Stimulated activated naive CD4-positive, alpha-beta T cell (primary cell): ENCODE measurements at places on chromosomes 7 and 10.

- no peak for DNase-seq
Measured at GRCh38 chr10:127434006-127434405, 115.1 kb upstream of the NPS start.

DNA sequence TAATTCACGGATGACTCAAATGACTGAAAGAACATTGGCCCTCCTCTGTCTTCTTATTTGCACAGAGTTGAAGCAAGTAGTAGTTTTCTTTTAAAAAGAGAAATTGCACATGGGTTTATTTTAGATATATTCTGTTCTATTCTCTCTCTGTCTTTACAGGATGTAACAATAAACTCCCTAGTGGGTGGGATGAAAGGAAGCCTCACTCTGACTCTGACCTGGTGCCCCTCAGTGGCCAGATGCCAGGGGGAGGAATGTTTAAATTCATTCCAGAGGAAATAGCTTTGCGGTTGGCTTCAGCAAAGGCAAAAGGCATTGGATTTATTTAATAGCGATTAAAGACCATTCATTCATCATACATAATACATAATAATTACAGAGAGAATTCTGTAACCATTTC, 156.4 kb upstream of the MTPN start:
- no peak for DNase-seq

GRCh38 chr10:50512743-50513416, 110.9 kb downstream of the SGMS1 start:
- no peak for DNase-seq

- DNase-seq = no peak
Measured at GRCh38 chr10:34260904-34261303, 554.2 kb downstream of the PARD3 start.

DNA sequence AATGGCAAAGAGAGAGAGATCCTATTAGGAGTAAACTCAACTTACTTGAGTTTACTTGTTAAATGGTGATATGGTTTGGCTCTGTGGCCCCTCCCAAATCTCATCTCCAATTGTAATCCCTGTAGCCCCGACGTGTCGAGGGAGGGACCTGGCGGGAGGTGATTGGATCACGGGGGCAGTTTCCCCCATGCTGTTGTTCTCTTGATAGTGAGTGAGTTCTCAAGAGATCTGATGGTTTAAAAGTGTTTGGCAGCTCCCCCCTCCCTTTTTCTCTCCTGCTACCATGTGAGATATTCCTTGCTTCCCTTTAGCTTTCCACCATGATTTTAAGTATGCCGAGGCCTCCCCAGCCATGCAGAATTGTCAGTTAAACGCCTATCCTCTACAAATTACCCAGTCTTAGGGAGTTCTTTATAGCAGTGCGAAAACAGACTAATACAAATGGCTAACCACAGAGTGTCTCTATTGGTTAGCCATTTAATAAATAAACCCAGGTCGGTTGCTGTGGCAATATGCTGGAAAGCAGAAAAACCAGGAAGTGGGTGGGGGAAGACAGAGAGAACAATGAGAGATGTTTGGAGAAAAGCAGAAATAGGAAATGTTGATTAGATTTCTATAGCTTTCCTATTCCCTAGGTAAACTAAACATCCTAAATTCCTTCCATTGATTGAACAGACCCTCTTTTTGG, 3.0 kb upstream of the STMP1 start:
- DNase-seq = no peak

DNA sequence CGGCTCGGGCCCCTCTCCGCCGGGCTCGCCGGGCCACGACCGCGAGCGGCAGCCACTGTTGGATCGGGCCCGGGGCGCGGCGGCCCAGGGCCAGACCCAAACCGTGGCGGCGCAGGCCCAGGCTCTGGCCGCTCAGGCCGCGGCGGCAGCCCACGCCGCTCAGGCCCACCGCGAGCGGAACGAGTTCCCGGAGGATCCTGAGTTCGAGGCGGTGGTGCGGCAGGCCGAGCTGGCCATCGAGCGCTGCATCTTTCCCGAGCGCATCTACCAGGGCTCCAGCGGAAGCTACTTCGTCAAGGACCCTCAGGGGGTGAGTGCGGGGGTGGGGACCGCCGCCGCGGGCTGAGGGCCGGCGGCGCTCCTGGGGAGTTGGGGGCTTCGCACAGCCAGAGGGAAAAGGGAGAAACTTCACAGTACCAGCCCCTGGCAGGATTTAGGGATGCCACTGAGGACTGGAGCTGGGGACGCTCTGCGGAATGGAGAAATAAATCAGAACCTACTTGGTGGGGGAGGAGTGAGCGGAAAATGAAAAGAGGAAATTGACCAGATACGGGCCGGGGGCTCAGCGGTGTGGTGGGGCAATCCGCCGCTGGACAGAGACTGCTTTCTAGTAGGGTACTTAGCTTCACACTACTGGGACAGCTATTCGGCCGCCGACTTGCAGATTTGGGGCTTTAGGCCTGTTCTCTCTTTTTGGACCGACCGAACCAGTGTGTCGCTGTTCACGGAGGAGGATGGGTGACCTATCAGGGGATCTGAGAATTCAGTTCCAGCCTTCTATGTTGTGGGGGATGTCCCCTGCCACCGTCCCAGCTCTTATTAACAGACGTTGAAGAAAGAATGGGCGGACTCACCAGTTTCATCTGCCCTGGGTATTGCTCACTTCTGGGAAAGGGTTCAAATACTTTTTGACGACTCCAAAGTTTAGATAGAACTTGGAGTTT, 669 bp downstream of the PI4K2A start:
- peak; percentile 32 for DNase-seq

GRCh38 chr10:123203393-123204126, 49.4 kb downstream of the BUB3 start:
- no peak for DNase-seq

GRCh38 chr10:59844436-59844835, 61.9 kb downstream of the CCDC6 start:
- DNase-seq = no peak
